ENCODE measurements at places on chromosomes 4 and X.

DNA sequence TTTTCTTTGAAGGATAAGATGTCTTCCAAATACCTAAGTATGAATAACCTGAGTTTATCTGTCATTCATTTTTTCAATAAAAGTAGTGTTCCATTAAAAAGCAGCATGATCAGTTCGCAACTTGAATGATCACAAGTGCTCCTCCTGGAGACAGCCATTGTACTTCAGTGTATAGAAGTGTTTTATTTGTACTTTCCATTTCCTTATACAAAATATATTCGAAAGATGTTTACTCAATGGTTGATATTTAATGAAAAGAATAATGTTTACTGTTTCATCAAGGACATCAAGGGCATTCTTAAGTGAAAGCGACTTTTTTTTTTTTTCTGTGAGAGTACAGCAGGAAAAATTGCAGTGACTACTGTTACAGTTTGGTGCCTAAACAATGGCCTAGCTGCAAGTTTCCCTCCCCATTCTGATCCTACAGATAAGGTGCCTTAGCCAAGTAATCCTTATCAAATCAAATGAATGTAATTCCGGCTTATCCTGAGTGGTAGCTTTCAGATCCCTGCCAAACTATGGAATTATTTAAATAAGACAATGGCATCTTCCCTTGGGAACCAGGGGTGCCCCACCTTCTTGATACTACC is 69.0 kb upstream of the IL15 start:
- DNase-seq: no peak

GRCh38 chr4:21744046-21744445 is 204.5 kb downstream of the KCNIP4 start:
- DNase-seq: no peak

DNA sequence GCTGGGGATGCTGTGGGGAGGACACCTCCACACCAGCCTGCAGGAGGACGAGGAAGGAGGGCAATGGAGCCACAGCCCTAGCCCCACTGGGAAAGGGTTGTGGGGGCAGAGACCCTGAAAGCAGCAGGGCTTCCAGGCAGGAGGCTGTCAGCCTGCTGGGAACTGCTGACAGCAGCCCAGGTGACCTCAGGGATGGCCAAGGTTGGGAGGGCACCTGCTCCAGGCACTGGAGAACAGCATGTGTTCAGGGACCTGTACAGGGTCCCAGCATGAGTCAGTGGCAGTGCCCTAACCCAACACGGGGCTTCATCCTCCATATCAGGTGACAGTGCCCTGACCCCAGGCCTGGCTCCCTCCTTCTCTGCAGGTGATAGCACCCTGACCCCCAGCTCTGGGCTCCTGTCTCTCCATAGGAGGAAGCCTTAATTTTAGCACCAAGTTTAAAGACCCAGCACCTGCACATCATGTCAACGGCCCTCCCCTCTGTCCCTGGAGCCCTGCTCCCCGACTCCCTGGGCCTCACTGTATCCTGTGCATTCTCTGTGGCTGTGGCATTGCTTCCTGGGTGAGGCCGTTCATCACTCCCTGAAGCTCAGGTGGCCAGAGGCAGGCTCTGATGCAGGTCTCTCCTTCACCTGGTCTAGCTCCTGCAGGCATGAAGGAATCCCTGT is 66.3 kb downstream of the CRMP1 start:
- DNase-seq: no peak

- DNase-seq: no peak
Measured at GRCh38 chrX:136597954-136598353, 50.0 kb upstream of the CD40LG start.

DNA sequence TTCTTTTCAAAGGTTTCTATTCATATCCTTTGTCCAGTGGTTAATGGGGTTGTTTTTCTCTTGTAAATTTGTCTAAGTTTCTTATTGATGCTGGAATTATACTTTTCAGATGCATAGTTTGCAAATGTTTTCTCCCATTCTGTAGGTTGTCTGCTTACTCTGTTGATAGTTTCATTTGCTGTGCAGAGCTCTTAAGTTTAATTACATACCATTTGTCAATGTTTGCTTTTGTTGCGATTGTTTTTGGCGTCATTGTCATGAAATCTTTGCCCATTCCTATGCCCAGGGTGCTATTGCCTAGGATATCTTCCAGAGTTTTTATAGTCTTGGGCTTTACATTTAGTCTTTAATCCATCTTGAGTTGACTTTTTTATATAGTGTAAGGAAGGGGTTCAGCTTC is 21.2 kb upstream of the UGT8 start:
- DNase-seq: no peak

GRCh38 chr4:104465619-104466018 is 29.1 kb downstream of the CXXC4 start:
- DNase-seq: no peak

GRCh38 chr4:7581477-7581876 is 146.7 kb upstream of the PSAPL1 start:
- DNase-seq: no peak

DNA sequence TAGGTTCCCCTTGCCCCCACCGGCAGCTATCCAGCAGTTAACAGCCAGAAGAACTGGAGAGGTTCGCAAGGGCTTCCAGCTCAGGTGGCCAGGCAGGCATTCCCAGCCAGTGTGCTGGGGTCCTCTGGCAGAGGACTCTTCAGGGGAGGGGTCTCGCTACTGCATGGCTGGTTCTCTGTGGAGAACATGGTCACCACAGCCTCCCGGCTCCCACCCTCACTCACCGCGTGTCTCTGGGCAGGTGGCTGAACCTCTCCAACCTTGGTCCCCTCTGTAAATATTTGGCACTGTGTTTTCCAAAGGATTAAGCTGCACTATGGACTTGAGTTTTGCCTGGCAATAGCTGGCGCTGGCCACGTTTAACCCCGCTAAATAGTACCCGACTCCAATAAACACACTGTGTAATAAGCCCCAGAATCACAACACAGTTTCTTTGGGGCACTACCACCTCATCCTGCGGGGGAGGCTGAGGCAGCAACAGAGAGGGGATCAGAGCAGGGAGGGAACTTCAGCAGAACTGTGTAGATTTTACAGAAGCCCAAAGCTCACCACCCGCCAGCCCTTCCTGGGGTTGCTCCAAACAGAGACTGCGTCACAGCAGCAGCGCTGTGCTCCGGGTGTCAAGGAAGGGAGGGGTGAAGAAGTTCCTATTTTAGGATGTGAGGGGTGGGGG is 15.2 kb downstream of the BCOR start:
- DNase-seq: no peak

- no peak for DNase-seq
Measured at GRCh38 chrX:38577738-38578137, 16.4 kb downstream of the TSPAN7 start.

GRCh38 chr4:55291227-55291640 is 54.8 kb upstream of the SRD5A3 start:
- DNase-seq: no peak

GRCh38 chrX:52277666-52278065 is 91.2 kb upstream of the XAGE2 start:
- DNase-seq: no peak

DNA sequence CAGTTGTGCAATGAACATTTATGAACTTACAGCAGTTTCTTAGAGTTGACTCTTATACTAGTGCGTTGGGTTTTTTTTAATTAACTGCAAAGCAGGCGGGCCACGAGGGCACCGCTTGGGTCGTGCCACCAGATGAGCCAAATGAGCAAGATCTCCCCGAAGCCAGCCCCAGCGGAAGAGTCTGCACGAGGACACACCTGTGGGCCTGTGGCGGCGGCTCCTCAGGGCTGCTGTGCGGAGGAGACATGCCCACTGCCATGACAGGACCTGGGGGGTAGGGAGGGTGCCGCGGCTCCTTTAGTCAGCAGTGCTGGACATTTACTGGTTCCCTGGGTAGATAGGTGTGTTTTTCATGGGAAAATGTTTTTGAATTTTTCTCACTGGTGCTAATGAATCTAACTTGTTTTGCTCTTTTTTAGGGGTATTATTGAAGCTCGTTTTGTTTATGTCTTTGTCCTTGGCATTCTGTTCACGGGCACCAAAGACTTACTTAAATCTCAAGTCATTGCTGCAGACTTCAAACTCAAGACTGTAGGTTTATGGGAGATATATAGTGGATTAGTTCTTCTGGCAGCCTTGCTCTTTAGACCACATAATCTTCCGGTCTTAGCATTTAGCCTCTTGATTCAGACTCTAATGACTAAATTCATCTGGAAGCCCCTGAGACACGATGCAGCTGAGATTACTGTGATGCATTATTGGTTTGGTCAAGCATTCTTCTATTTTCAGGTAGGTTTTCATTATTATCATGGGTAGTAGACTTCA is 31.2 kb downstream of the PIGG start:
- no peak for DNase-seq

Data from NCI-H187 (cell line).